ENCODE measurements at places on chromosomes 6 and 20.

- DNase-seq: no peak
Measured at GRCh38 chr6:169421586-169422264, 168.1 kb upstream of the THBS2 start.

GRCh38 chr6:138588805-138589434 is 89.6 kb upstream of the NHSL1 start:
- peak; percentile 60 for DNase-seq

DNA sequence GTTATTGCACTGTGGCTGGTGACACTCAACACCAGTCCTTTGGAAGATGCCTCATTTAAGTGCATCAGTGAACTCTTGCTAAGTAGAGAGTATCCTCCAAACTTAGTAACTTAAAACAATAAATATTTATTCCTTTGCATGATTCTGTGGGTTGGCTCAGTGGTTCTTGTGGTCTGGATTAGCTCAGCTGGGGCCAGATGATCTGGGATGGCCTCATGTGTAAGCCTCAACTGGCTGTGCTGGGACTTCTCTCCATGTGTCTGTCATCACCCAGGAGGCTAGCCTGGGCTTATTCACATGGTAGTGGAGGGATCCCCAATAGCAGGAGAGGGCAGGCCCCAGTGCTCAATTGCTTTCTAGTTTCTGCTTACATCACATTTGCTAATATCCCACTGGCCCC is 8.3 kb downstream of the LRRN4 start:
- no peak for DNase-seq

DNA sequence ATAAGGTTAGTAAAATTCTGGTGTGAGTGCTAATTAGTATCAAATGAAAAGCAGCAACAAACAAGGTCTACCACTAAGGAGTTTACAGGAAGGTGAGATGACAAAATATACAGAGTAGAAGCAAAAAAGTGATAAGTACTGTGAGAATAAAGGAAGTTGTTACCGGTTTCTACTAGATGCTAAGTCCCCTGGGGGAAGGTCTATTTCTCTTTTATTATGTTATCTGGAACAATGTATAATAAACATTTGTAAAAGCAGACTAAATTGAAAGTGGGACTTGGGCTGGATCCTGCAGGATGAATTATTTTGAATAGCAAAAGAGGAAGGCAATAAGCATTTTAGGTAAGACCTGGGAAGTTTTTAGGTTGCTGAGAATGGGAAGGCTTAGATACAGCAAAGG is 158.7 kb upstream of the SLC22A16 start:
- no peak for DNase-seq

DNA sequence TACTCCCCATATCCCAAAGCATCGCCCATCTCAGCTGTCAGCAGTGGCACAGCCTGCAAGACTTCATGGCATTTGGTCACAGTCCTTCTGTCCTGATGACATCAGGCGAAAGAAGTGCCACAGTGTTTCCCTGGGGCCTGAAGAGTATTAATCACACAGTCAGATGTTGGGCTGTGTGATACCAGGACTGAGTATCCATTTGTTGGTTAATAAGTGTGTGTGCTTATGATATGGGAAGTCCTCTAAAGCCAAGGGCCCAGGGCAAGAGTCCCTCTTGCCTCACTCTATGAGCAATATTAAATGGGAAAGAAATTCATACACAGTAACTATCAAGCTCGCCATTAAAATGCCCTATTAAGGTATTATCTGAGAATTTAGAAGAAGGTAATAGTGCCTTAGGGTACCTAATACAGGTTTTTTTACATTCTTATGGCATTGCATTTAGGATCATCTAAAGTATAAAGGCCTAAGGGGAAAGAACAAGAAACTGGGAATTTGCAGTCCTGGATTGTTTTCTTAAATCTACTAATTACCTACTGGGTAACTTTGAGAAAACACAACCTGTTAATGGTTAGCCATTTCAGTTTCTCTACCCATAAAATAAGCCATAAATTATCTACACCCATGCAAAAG is 204.1 kb upstream of the PREP start:
- DNase-seq: no peak

GRCh38 chr20:45229264-45230056 is 8.3 kb downstream of the SEMG2 start:
- no peak for DNase-seq

GRCh38 chr6:73854998-73855718 is 159.2 kb downstream of the CD109 start:
- DNase-seq: no peak

- DNase-seq: no peak
Measured at GRCh38 chr20:20393207-20394120, 25.6 kb downstream of the INSM1 start.

DNA sequence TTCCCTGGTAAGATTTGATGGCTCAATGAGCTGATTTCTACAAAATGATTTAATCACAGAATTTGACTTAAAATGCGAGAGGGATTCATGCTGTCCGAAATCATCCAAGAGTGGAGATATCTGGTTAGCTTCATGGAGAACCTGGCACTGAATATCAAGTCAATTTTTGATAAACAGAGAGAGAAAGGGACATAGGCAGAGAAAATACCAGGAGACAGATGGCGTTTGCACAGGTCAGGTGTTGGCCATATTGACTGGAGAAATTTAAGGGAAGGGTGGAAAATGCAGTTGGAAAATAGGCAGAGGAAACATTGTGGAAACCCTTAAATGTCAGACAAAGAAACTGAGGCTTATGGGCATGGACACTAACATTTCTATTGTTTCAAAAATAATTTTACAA is 47.0 kb downstream of the BCAS1 start:
- no peak for DNase-seq

- no peak for DNase-seq
Measured at GRCh38 chr6:35804996-35805736, at the start of gene LHFPL5. TSS of gene LHFPL5 (plus strand) at chr6:35805352. CDS start at chr6:35805671, 319 bp downstream.

DNA sequence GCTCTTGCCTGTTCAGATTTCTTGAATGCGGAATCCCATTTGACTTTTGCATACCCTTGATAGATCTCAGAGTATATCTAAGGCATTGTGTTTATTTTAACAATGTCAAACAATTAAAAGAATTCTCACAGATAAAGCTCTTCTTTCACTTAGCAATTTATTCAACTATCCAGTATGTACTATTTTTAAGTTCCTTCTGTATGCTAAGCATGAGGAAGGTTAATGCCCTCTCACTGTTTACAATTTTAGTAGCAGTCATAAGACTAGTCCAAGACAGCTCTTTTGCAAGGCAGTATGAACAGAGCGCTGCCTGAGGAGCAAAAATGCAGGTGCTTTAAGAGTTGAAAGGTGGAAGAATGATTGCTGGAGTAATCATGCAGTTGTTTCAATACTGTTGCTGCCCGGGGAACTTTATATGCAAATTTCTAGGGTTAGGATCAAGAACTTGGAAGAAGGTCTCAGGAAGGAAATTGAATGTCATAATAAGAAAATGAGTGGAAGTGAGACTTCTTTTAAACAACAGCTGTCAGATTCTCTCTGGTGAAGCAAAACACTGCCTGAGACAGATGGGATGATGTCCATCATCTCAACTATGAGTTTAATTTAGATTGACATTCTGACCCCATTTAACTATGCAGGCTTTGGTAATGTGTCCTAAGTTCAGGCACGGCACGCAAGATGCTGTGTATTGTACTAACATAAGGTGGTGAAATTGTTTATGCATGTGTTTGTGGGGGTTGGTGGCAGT is 1303.5 kb upstream of the CITED2 start:
- no peak for DNase-seq

DNA sequence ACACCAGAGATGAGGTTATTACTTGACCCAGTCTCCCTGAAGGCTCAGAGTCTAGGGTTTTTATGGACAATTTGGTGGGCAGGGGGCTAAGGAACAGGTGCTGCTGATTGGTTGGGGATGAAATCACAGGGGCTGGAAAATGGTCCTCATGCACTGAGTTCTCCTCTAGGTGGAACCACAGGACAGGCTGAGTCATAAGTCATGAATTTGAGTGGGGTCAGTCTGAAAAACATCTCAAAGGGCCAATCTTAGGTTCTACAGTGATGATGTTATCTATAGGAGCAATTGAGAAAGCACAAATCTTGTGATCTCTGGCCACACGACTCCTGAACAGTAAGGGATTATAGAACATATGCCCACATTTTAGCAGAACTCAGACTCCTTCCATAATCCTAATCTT is 5.9 kb upstream of the MRS2 start:
- DNase-seq: no peak

DNA sequence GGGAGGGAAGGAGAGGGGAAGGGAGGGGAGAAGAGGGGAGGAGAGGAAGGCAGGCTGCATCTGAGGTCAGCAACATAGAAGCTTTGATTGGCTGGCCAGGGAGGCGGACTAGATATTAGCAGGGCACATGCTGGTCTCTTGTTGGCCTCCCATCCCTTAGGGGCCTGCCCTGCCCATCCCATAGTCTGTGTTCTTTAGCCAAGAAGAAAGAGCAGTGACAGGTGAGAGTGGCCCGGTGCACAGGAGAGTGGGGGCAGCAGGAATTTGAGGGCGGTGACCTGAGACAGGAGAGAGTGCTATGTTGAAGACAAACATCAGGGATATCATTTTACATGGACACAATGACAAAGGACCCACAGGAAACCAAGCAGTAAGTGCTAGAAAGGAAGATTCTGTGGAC is 413.5 kb downstream of the SYNE1 start:
- no peak for DNase-seq

- DNase-seq: no peak
Measured at GRCh38 chr6:2063547-2063946, 181.9 kb downstream of the GMDS start.

DNA sequence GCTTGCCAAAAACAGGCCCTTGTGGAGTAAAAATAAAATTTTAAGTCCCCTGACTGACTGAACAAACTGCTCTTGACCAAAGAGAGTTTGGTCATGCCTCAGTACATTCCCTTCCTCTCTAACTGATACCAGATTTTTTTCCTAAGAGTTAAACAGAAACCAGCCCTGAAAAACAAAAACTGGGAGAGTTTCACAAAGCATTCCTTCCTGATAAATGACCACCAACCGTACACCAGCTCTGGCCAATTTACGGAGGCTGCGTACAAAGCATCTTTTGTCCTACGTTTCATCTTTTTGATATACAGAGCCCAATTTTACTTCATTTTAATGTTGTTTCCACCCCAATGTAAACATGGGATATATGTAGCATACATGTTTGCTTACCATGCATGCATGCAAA is 477.4 kb upstream of the HTR1E start:
- DNase-seq: no peak

DNA sequence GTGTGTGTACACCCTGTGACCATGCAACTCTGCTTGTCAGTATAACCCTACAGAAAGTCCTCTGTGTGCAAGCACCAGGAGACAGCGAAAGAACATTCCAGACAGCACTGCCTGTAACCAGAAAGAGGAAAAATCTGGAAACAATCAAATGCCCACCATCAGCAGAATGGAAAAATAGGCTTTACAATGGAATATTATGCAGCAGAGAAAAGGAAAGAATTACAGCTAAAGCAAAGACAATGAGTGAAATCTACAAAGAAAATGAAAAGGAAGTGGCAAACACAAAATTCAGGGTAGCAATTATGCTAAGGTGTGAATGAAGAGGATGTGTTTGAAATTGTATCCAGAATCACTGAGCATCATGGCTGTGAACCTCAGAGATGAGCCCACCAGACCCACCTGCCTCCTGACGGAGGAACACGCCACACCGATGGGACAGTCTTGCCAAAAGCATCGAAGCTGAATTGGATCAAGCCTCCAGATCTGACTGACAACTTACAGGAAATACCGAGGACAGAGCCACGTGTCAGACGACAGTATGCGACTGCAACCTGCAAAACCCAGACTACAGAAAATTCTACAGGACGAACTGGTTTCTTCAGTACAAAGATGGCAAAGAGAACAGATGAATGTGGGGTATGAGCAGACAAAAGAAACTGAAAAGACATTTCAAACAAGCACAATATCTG is 133.2 kb downstream of the NFATC2 start:
- DNase-seq: no peak

- DNase-seq: no peak
Measured at GRCh38 chr6:90599151-90599550, 12.3 kb upstream of the MAP3K7 start.

GRCh38 chr6:106143665-106144064 is 57.5 kb downstream of the PRDM1 start:
- no peak for DNase-seq

DNA sequence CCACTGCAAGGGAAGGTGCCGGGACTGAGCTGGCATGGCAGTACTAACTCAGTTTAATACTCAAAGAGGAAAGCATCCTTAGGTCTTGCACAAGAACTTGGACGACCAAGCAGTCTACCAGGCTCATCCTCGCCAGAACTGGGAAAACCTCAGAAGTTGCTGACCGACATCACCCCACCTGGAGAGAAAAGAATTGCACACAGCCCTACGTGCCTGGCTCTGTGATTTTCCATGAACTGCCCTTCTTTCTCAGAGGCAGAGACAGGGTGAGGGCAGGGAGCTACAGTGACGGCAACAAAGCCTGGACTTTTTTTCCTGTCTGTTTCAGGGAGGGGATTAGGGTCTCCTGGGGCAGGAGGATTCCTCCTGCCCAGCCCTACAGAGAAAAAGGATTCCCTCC is 8.0 kb downstream of the JAG1 start:
- DNase-seq: no peak

GRCh38 chr6:14166839-14167238 is 49.3 kb downstream of the CD83 start:
- no peak for DNase-seq

- no peak for DNase-seq
Measured at GRCh38 chr6:29557320-29557719, 2.2 kb downstream of the UBD start.

DNA sequence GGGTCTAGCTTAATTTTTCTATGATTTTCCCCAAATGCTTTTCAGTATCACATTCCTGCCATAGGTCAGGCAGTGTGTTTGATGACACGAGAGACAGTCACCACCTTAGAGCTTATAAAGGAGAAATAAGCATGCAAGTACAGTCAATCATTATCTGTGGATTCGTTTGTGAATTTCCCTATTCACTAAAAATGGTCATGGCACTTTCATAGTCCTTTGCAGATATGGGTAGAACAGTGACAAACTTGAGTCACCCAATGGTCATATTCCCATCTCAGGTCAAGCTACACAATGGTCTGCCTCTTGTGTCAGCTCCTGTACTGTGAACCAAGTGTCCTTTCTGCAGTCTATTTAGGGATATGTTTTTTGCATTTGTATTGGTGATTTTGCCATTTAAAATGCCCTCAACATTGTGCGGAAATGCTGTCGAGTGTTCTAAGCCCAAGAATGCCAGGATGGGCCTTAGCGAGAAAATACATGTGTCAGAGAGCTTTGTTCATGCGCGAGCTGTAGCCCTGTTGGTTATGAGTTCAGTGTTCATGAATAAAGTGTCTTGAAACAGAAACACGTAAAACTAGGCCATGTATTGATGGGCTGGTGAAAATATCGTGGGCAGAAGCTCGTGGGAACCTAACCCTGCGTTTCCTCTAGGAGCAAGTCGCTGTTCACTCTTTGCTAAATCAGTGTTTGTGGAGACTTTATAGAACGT is 19.8 kb downstream of the SUMO4 start:
- DNase-seq: no peak

DNA sequence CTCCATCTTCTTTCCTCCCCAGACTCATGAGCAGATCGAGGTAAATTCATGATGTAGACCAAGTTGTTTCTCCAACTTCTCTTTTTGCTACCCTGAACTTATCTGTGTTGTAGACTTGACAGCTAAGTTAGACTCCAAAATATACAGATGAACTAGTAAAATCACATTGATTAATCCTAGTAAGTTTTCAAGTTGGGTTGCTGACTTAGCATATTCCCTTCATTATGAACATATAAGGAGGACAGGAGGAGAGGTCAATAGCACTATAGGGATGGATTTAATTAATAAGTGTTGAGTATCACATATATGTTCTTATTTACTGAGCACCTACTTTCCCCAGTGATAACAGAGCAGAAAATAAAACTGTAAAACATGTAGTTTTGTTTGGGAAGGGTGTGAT is 227.3 kb downstream of the TINAG start:
- no peak for DNase-seq

- no peak for DNase-seq
Measured at GRCh38 chr6:124026694-124027093, 223.0 kb downstream of the NKAIN2 start.

Data from cerebellar nuclear complex (tissue), 1 donor.